ENCODE measurements at places on chromosomes 2 and 18.

- no peaks in the 10 kb centered on the region for H3K36me3 ChIP-seq
- H3K4me1 ChIP-seq, result peaks cover 21% of the 10 kb centered on the region
- peak; percentile 25 for DNase-seq
- no peak overlapping the region for H3K4me3 ChIP-seq
Measured at GRCh38 chr18:50839996-50840395, 20.2 kb upstream of the MRO start.

DNA sequence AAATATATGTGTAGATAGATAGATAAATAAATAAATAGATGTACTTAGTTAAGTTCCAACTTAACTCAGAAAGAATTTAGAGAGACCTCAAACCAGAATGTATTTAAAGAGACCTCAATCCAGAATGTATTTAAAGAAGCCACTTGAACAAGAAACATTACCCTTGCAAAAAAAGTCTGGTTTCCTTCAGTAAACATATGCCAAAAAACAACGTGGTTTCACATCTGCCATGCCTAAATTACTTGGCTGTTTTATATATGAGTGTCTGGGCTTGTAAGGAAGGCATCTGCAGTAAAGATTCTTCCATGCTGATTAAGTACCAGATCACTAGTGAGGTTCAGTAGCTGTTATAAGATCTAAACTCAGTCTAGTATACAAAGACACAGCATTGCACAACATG lies 29.1 kb upstream of the RPE start:
- no peak overlapping the region for H3K27ac ChIP-seq
- no peaks in the 10 kb centered on the region for H3K27me3 ChIP-seq
- H3K4me3 ChIP-seq, result no peak overlapping the region

- H3K4me1 ChIP-seq, result no peaks in the 10 kb centered on the region
- no peaks in the 10 kb centered on the region for H3K36me3 ChIP-seq
- H3K27me3 ChIP-seq, result no peaks in the 10 kb centered on the region
Measured at GRCh38 chr2:119849838-119850565, 90.3 kb downstream of the PTPN4 start.

DNA sequence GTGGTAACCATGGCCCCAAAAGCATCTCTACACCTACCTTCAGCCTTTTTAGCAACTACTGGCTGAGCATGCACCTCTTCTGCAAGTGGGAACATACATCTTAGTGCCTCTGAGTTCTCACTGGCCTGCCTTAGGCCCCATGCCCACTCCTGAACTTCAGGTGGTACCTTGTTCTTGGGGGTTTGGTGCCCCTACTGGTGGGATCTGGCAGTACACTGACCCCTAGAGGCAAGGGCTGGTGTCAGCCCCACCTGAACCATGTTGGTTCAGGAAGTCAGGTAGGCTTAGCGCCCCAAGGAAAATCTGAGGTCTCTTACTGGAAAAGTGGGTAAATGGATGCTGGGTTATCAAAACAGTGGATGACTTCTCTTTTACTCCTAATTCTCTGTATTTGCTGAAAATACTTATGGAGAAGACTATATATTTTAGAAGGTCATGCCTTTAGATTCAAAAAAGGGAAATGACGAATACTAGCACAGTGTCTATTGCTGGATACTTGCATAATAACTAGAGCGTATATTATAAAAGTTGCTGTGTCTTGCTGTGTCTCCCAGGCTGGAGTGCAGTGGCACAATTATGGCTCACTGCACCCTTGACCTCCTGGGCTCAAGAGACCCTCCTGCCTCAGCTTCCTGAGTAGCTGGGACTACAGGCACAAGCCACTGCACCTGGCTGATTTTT lies 84.6 kb downstream of the RAB31 start:
- no peaks in the 10 kb centered on the region for H3K36me3 ChIP-seq
- no peak overlapping the region for H3K4me3 ChIP-seq
- DNase-seq, result no peak
- no peaks in the 10 kb centered on the region for H3K27me3 ChIP-seq
- H3K27ac ChIP-seq, result no peak overlapping the region
- H3K4me1 ChIP-seq, result no peaks in the 10 kb centered on the region

- H3K27me3 ChIP-seq, result no peaks in the 10 kb centered on the region
- H3K36me3 ChIP-seq, result no peaks in the 10 kb centered on the region
- H3K4me3 ChIP-seq, result no peak overlapping the region
- no peak overlapping the region for H3K27ac ChIP-seq
- H3K4me1 ChIP-seq, result no peaks in the 10 kb centered on the region
Measured at GRCh38 chr2:60385648-60386047, 167.8 kb downstream of the BCL11A start.

GRCh38 chr18:58542426-58543159 lies 86.3 kb downstream of the ALPK2 start:
- DNase-seq, result no peak
- H3K27ac ChIP-seq, result no peak overlapping the region
- no peak overlapping the region for H3K4me3 ChIP-seq
- H3K27me3 ChIP-seq, result no peaks in the 10 kb centered on the region
- no peaks in the 10 kb centered on the region for H3K4me1 ChIP-seq
- H3K36me3 ChIP-seq, result no peaks in the 10 kb centered on the region

GRCh38 chr2:223470602-223471001 lies 131.6 kb downstream of the SCG2 start:
- DNase-seq, result no peak
- no peaks in the 10 kb centered on the region for H3K4me1 ChIP-seq

- H3K4me1 ChIP-seq, result no peaks in the 10 kb centered on the region
- no peaks in the 10 kb centered on the region for H3K36me3 ChIP-seq
- no peak overlapping the region for H3K27ac ChIP-seq
- H3K27me3 ChIP-seq, result no peaks in the 10 kb centered on the region
- H3K4me3 ChIP-seq, result no peak overlapping the region
Measured at GRCh38 chr2:56239437-56239836, 55.6 kb downstream of the CCDC85A start.
